ENCODE measurements at places on chromosomes 4 and X.

GRCh38 chr4:41257257-41257901, 651 bp downstream of the UCHL1 start:
- no peak for DNase-seq

DNA sequence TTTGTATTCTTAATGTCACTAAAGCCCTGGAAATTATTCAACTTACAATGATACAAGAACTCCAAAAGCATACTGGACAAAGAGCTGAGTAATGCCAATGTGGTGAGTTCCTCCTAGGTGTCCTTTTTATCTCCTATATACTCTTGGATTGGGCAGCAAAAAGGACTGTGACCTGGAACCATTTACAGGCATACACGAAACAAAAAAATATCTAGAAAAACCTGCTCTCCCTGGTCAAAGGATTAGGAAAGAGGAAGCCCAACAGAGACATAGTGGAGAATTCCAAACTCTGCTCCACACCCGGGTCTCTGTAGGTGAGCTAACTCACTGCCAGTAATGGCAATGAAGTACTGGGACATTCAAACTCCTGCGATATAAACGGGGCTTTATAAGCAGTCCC, 25.3 kb downstream of the SULT1B1 start:
- DNase-seq = no peak

DNA sequence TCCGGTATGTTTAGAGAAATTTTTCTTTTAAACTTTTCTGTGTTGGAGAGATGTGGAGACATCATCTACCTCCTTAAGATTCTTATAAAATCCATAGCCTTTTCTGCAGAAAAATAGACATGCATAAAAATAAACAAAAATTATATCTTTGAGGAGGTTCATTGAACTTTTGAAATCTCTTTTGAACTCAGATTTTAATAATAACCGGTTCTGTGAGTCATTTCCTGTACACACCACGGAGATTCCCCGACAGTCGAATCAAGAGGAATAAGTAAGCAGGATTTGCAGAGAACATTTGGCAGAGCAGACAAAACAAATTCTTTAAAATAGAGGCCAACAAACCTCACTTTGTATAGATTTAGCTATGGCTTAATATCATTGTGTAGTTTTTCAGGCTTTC, 918.7 kb upstream of the POU3F4 start:
- DNase-seq = no peak

- no peak for DNase-seq
Observed at GRCh38 chr4:46817806-46818205, 91.2 kb downstream of the COX7B2 start.

DNA sequence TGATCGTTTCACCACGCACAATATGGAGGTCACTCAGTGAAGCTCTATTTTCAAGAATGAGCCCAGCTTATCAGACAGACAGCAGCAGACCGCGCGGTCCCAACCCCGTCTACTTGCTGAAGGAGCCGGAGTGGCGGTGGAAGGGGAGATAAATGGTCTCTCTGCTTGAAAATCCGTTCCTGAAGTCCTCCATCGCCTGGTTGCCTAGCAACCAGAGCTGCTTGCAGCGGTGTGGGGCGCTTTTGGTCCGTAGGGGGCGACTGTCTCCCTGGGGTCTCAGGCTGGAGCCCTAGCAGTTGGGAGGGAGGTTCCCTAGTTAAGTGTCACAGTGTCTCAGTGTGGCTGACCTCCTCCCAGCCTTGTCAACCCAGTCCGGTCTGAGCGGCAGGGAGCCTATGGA, 8.3 kb upstream of the DLG3 start:
- no peak for DNase-seq

GRCh38 chr4:109126856-109127255, 175.6 kb downstream of the COL25A1 start:
- DNase-seq = no peak

GRCh38 chrX:85029043-85029442, 25.4 kb downstream of the APOOL start:
- no peak for DNase-seq

GRCh38 chr4:103947617-103948016, 227.8 kb upstream of the TACR3 start:
- no peak for DNase-seq

DNA sequence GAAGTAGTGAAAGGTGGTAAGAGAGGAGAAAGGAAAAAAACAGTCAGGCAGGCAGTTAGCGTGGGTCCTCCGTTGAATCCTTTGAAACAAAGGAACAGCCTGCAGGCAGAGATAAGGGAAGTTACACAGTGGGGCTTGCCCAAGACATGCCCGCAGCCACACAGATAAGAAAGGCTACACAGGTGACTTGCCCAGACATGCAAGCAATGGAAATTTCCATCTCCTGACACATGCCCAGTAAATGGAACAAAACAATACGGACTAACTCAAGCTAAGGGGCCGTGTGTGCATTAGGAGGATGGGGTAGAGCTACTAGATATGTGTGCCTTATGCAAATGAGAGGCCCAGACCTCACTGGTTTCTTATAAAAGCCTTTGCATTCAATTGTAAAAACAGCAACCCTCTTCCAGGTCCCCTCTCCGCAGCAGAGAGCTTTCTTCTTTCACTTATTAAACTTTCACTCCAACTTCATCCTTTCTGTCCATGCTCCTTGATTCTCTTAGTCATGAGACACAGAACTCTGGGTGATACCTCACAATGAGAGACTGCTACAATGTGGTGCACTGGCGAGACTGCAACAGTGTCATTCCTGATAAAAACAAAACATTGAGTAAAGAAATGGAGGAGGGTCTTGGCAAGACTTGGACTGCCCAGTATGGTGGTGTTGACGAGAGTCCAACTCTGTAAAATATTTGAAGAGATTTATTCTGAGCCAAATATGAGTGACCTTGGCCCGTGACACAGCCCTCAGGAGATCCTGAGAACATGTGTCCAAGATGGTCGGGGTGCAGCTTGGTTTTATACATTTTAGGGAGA, 997.4 kb upstream of the PRKX start:
- no peak for DNase-seq

DNA sequence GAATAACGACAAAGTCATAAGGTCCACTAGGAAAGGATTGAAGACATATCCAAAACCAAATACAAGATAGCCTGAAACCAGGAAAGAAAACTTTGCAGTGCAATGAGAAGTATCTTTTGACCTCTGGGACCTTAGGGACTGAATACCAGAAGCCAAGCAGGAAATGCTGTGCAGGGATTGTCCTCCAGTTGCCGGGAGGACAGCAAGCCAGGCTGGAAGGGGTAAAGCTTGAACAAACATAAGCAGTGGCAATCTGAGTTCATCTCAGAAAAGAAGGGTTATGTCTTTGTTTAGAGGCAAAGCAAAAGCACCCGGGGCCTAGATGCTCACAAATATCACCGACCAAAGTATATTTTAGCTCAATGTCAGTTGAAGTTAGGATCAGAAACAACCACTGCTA, 55.3 kb upstream of the VCX start:
- no peak for DNase-seq

DNA sequence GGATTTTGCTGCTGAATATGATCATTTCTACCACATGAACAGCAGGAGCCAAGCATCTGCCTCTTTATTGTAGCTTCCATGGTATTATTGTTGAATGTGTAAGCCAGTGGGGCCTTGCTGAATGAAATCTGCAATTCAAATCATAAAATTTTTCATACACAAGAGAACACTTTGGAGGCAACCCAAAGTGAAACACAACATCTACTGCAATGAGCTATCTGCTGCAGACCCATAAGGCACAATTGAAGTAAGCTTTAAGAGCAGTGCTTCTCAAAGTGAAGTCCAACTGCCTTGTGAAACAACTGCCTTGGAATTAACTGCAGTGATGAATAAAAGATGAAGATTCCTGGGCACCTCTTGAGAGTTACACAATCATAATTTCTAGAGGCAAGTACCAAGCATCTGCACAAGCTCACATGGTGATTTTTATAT, 626.3 kb upstream of the INTU start:
- DNase-seq = no peak

DNA sequence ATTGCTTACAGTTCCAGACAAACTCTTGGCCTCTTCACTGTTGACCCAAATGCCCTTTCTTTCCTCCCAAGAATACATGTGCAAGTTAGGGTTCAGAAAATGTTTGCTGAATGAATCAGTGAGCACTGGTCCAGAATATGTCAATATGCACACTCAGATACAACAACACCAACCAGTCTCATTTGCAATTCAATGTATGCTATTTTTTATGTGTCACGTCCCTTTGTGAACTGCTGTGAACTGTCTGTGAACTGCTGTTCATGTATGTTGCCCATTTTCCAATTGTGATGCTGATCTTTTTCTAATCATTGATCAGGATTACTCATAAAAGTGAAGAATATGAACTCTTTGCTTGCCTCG, 17.8 kb downstream of the GAB3 start:
- no peak for DNase-seq

DNA sequence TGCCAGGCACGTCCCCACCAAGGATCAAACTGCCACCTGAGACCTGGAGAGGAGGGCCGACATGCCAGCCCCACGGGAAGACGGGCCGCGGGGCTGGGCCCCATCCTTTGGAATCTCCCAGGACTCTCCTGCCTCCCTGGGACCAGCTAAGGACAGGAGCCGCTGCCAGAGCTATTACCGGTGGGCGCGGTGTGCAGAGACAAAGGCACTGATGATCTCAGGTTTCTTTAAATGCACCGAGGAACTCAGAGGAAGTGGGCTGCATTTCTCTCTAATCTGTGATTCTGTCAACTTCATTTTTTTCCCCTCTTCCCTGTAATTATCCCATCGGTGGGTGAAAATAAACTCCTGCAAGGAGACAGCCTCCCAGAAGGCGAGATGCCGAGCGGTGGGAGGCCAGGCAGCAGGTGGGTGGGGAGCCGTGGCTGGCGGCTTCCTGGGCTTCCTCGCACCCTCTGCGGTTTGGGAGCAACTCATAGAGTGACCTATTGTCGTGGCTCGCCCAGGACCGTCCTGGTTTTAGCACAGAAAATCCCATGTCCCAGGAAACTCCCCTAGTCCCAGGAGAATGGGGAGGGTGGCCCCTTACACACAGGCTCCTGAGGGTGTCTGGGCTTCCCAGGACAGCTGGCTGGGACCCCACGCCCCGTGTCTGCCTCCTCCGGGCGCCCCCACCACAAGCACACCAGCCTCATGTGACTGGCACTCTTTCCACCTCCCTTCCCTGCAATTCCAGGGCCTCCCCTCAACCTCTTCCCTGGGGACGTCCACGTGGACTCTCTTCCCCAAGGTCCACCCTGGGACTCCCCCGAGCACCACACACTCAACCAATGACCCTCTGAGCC, 62.3 kb upstream of the ADRA2C start:
- no peak for DNase-seq

- no peak for DNase-seq
Observed at GRCh38 chrX:124524852-124525251, 178.5 kb downstream of the SH2D1A start.

GRCh38 chr4:128517739-128518510, 230.3 kb upstream of the PGRMC2 start:
- no peak for DNase-seq

DNA sequence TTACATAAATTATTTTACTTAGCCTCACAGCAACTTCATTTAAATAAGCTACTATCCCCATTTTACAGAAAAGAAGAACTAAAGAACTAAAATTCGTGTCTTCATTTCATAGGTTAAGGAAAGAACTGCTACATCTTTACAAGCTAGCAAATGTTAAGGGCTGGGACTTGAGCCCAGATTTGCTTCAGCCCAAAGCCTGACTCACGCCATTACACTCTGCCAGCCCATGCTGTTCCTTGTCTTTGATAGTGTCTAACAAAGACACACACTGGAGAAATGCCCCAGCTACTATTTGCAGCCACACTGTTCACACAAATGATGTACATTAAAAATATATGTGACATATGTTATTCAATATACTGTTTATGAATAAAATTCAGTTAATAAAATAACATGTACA, 29.0 kb upstream of the ERVMER34-1 start:
- DNase-seq = no peak

DNA sequence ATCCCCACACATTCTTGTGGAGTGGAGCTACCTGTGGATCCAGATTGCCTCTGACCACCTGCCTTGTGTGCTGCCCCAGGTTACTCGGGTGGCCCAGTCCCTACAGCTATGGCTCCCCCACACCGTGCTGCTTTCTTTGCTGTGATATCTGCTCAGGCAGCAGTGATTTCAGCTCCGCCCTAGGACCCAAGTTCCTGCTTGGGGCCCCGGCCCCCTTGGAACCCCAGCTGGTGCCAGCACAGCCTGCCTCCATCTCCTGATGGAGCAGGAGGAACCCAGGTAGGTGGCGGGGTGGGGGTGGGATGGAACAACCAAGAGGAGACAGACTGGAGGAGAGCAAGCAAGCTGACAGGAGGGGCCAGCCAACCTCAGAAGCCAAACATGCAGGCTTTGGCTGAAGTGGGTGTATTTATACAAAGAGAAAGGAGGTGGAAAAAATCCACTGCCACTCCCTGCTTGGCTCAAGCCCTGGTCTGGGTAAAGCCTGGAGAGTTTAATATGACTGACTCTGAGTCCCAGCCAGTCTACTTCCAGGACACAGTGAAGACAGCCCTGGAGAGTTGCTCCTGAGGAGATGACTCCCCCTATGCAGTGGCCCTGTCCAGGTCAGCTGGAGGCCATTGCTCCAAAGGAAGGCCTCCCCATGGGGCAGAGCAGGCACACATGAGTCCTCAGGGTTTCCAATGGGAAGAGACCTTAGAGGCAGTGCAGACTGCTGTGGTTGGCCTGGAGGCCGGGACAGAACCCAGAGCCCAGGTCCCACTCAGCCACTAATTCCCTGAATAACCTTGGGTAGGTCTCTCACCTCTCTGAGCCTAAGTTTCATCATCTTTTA, 197.1 kb upstream of the MAMLD1 start:
- no peak for DNase-seq

- no peak for DNase-seq
Observed at GRCh38 chr4:152682143-152682941, 2.5 kb upstream of the TMEM154 start.

- no peak for DNase-seq
Observed at GRCh38 chr4:183571350-183571941, 66.6 kb downstream of the ING2 start.

- peak; percentile 47 for DNase-seq
Observed at GRCh38 chrX:71650333-71650969, 16.9 kb upstream of the LOC101059915 start.

DNA sequence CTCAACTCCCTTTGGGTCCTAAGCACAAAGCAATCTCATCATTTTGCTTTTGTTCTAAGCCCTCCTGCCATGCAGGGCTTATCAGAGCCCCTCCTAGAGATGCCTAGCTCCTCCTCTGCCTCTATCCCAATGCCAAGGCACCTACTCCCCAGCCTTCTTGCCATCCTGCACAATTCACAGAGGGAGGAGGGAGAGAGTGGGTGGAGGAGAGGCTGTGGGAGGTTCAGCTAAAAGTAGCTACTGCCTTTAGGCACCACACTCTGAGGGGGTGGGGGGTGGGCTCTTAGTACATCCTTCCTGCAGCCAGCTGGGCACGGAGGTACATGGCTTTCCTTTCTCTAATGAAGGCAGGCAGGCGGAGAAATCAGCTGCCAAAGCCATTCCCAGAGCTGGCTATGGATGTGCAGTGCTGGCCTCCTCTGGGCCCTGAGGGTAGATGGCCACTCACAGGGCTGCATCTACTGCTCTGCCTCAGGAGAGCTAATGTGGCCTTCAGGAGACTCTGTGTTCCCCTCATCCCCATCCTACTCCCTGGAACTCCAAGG, 40.1 kb downstream of the ARHGEF9 start:
- DNase-seq = no peak

GRCh38 chrX:39808471-39808917, 289.3 kb downstream of the BCOR start:
- DNase-seq = no peak

All from CD4-positive, alpha-beta T cell treated with Interleukin-1 beta for 1 hour (primary cell).